HuH-7 (cell line): ENCODE measurements at places on chromosomes 5 and 9.

DNA sequence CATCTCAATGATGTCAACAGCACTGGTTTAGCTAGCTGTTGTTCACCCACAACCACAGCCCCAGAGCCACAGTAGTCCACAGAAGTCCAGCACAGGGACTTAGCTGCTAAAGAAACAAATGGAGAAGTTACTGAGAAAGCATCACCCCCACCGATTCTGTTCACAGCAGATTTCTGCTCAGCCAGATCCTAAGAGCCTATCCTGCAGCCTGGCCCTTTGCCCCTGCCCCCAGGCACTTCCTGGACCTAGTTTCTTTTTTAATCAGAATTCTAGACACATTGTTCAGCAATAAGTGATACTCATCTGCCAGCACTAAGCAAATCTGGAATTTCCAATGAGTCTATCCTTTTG, 7.4 kb downstream of the B4GALT1 start:
- DNase-seq, result no peak

DNA sequence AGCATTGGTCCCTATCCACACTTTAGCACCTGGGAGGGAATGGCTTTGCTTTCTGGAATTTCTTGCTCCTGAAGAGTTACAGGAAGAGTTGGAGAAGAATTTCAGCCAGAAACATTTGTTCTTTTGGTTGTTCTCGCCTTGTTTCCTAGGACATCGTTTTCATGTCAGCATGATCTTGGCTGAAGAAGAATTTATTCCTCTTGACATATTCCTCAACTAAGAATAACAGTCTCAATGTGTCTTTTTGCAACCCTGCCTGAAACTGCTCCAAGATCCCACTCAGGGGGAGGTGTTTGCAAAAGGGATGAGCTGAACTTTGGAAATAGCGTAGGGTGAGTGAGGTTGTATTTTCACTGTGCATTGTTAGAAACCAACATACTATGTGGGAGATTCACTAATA, 26.1 kb downstream of the MAMDC2 start:
- DNase-seq, result no peak

GRCh38 chr5:33995865-33996264, 11.4 kb upstream of the SLC45A2 start:
- no peak for DNase-seq

DNA sequence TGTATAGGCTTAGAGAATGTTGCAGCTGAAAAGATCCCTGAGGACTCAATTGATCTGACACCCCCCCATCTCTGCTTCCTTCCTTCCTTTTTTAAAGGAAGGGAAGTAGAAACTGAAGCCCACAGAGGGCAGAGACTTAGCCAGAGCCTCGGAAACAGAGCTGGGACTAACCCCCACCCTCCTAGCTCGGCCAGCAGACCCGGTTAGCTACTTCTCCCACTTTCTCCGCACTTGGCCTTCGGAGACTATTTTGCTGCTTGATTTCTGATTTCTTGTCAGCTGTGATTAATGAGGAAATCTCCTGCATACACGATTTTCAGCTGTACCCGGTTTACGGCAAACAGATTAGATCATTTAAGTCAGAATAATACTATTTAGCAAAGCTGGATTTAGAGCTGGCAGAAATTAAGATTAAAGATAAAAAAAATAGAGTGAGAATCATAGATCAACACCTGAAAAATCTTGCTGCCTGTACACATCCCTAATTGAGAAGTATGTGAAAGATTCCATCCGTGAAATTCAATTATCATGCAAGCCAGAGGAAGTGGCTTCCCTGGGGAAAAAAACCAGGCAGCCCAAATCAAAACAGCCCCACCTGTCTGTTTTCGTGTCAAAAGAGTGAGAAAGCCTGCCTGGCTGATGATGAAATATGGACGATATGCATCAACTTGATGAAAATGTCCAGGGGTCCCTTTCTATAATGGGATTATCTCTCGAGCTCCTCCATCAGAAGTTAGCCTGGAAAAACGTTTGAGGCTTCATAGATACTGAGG, 159.5 kb upstream of the SHB start:
- DNase-seq, result no peak

GRCh38 chr9:135924628-135925338, 17.4 kb upstream of the CAMSAP1 start:
- no peak for DNase-seq

DNA sequence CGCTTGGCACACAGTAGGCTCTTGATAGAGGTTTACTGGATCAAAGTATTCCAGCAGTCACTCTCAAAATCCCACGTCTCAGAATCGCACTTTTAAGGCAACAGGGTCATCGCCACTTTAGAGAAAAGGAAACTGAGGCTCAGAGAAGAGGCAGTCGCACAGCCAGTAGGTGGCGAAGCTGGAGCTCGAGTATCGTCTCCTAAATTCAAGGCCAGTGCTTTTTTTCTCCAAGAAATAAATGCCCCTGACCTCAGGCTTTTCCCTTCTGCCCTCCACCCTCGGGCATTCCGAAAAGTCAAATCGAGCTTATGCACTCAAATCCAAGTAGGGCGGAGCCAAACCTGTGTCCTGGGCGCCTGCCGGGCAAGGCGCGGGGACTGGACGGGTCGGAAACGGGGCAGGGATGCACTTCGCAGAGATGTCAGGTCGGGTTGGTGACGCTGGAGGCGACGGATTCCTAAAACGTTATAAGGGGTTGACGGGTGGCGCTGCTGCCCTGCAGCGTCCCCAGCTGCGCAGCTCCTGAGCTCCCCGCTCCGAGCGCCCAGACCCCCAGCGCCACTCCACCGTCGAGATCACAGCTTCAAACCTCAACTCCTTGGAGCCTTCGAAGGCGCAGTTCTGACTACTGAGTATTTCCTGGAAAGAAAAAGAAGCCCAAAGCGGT, 4.7 kb upstream of the FOXB2 start:
- no peak for DNase-seq

GRCh38 chr9:21381448-21382339, 3.5 kb downstream of the IFNA2 start:
- no peak for DNase-seq

DNA sequence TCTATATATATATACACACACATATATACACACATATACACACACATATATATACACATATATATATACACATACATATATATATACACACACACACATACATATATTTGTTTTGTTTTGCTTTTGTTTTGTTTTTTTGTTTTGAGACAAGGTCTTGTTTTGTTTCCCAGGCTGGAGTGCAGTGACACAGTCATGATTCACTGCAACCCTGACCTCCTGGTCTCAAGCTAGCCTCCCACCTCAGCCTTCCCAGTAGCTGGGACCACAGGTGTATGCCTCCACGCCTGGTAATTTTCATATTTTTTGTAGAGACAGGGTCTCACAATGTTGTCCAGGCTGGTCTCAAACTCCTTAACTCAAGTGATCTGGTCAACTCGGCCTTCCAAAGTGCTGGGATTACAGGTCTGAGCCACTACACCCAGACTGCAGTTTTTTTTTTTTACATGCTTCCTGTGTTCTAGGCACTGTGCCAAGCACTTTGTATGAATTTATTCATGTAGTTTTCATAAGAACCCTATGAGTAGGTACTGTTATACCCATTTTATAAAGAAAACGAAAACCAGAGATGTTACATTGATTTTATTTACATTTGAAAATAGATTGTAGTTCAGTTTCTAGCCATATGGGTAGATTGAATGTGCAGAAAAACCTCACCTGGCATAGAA, 120.7 kb downstream of the PBX3 start:
- DNase-seq, result no peak

GRCh38 chr9:90810691-90811090, 9.1 kb downstream of the SYK start:
- DNase-seq, result no peak

DNA sequence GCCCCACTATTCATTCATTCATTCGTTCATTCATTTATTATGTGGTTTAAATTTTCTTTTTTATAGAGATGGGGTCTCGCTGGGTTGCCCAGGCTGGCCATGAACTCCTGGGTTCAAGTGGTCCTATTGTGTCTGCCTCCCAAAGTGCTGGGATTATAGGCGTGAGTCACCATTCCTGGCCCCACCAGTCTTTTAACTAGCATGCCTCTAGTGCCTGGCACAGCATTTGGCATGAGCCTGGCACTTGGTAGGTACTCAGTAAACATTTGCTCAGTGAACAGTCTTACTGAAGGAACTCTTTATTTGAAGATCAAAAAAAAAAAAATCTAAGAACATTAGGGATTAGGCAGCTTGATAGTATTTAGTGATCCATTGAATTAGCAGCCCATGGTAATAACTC, 98.1 kb downstream of the KDM4C start:
- DNase-seq, result no peak

DNA sequence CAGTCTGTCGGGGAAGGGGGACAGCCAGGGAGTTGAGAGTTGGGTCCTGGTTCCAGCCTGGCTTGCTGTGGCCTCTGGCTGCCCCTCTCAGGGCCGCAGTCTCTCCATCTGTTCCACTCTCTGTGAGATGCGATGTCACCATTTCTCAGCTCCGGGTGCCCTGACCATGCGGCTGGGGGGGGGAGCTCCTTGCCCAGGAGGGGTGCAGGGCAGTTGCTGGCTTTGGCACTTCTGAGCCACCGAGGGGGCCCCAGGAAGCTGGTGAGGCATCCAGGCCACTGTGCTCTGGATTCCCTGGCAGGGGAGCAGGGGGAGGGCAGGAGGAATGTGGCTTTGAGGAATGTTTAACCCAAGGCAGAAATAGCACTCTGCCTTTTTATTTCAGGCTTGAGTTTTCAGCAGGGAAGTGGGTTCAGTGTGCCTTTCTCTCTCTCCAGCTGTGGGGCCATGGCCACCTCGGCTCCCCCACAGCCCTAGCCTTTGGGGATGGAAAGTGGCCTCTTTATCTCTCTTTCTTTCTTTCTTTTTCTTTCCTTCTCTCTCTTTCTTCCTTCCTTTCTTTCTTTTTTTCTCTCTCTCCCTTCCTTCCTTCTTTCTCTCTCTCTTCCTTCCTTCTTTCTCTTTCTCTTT, 11.0 kb downstream of the NCS1 start:
- DNase-seq, result peak; percentile 73

DNA sequence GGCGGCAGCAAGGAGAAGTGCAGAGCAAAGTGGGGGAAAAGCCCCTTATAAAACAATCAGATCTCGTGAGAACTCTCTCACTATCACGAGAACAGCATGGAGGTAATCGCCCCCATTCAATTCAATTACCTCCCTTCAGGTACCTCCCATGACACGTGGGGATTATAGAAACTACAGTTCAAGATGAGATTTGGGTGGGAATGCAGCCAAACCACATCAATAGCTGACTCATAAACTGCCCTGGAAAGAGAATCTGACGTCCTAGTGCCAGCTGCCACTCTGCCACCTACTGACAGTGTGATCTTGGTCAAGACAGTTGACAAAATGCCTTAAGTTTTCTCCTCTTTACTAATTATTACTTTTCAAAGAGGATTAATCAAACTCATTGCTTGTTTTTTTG, 128.3 kb downstream of the GPBP1 start:
- DNase-seq, result no peak

DNA sequence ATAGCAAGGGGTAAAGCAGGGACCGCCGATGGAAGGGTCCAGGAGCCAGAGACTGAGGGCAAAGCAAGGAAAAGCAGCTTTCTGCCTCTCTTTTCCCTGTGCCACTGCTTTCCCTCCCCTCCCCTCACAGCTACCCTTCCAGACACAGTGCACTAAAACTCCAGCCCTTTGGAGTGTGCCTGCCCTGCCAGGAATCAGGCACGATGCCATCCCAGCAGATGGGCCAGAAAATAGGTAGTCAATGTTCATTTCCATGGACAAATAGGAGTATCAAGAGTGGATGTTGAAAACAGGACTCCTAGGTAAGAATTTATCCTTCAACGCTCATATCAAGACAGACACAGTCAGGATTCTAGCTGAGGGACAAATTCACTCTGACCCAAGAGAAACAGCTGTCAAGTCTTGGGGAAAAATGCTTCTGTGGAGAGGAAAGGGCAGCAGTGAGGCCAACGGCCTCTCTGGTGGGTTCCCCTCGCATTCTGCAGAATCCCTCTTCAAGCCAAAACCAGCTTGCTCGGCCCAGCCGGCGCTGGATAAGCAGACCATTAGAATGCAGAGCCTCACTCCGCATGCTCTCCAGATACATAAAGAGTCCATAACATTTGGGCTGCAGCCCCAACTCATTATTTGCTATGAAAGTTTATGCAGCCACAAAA, 138.0 kb downstream of the CAAP1 start:
- no peak for DNase-seq

DNA sequence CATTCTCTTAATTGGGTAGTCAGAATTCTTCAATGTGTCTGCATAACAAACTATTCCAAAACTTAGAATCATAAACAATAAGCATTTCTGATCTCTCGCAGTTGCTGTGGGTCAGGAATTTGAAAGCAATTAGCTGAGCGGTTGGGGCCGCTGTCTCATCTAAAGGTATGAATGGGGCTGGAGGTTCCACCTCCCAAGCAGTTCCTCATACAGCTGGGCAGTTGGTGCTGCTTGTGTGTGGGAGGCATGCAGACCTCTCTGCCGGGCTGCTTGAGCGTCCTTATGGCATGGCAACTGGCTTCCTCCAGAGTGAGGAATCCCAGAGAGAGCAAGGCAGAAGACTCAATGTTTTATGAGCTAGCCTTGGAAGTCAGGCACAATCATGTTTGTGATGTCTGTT, 30.2 kb upstream of the SEMA4D start:
- DNase-seq, result no peak

GRCh38 chr5:83253720-83254119, 176.4 kb downstream of the XRCC4 start:
- no peak for DNase-seq

GRCh38 chr9:16519001-16519400, 351.5 kb downstream of the BNC2 start:
- no peak for DNase-seq

- no peak for DNase-seq
Measured at GRCh38 chr9:72113056-72113455, 36.2 kb upstream of the GDA start.

- no peak for DNase-seq
Measured at GRCh38 chr5:150085191-150085912, 1.0 kb downstream of the CSF1R start.

GRCh38 chr5:68226546-68227073, 11.1 kb downstream of the PIK3R1 start:
- DNase-seq, result no peak

- DNase-seq, result no peak
Measured at GRCh38 chr9:82363198-82363597, 374.6 kb downstream of the SPATA31D1 start.

DNA sequence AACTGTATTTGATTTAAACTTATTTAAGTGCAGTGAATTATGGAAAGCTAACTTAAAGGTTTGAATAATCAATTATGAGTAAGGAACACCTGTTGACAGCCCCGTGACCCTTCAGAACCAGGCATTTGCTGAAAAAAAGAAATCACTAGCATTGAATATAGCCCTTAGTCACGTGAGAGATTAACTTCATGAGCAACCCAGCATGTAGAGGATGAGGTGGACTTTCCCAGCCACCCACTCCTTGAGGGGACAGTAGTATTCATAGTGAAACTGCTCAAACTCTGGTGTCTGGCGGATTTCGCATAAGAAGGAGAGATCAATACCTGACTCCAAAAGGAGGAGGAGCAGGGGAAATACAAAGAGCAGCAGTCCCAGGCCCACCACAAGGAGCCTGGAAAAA, 184.8 kb upstream of the RASEF start:
- DNase-seq, result no peak

GRCh38 chr9:109379513-109379912, 58.7 kb upstream of the EPB41L4B start:
- DNase-seq, result no peak

- no peak for DNase-seq
Measured at GRCh38 chr9:93097511-93098201, 1.6 kb downstream of the CARD19 start.
